ENCODE measurements at places on chromosomes 16 and 17. TPM values are rescaled to one million over a fixed set of nuclear protein-coding genes. Genes with fewer than 3 reads are reported as not detected.

The INTS2 gene
- 6.6 TPM for total RNA-seq

The KRTAP4-6 gene
- not detected for total RNA-seq

The PRAC2 gene
- not detected for total RNA-seq

The OTOP2 gene
- total RNA-seq: not detected

The MYL4 gene
- 6.7 TPM for total RNA-seq

The NMT1 gene
- total RNA-seq: 164 TPM

The SLC35G3 gene
- total RNA-seq: not detected

The ABCC6 gene
- total RNA-seq: 0.06 TPM

The RBFOX1 gene
- total RNA-seq: 133 TPM

The SCNN1G gene
- total RNA-seq: not detected

The GIT1 gene
- total RNA-seq: 33.5 TPM

The NPIPA2 gene
- 2.2 TPM for total RNA-seq
